ENCODE measurements at places on chromosomes 3 and 15.
A peak's percentile ranks its signal among the peaks of the same experiment; 100 is the strongest.

DNA sequence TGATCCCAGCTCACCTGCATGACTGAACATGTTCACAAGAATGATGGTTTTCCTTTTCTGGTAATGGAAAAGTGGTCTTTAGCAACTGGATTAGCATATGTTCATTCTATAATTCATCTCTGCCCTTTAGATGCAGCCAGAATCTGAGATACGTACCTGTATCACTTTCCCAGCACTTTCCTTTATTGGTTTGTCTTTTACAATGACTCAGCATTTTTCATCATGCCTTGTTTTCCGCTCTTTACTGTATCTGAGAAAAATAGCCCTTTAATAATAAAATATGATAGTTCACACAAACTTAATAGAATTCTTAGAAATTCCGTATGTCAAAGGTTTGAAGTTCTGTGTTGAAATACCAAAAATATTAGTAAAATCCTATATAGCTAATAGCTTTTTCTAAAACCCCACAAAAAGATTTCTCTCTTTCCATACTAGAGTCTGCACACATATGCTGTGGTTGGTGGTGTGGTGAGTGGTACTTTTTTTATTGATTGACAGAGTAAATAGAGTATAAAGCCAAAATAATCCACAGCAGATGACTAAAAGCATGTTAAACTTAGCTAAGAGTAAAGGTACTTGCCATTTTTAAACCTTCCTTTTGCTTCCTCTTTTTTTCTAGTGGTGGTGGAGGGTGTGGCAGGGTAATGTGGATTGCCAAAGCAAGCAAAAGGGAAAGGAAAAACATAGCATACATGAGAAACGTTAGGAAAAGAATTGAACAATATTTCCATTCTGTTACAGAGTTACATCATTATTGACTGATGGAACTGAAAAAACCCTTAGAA, 328.9 kb upstream of the RBMS3 start:
- no peak for DNase-seq

GRCh38 chr15:35886765-35887164, 340.8 kb upstream of the DPH6 start:
- no peak for DNase-seq

DNA sequence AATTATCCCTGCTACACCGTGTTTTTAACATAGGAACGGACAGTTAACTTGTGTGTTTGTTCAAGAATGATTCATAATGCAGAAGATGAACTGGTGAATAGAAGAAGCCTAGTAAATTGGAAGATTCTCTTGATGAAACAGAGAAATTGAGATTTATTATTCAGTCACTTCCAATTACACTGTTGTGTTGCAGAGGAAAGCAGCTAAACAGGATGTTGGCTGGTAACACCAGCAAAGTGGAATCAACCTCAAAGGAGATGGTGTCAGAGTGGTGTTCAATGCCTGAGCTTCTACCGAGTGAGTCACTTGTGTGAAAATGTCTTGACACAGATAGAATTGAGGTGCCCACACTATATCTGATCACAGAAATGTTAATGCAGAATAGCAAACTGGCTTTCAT, 399.6 kb downstream of the LPP start:
- DNase-seq, result peak; percentile 48

- no peak for DNase-seq
These were observed 121.7 kb downstream of the MEGF11 start for GRCh38 chr15:66131831-66132230.

DNA sequence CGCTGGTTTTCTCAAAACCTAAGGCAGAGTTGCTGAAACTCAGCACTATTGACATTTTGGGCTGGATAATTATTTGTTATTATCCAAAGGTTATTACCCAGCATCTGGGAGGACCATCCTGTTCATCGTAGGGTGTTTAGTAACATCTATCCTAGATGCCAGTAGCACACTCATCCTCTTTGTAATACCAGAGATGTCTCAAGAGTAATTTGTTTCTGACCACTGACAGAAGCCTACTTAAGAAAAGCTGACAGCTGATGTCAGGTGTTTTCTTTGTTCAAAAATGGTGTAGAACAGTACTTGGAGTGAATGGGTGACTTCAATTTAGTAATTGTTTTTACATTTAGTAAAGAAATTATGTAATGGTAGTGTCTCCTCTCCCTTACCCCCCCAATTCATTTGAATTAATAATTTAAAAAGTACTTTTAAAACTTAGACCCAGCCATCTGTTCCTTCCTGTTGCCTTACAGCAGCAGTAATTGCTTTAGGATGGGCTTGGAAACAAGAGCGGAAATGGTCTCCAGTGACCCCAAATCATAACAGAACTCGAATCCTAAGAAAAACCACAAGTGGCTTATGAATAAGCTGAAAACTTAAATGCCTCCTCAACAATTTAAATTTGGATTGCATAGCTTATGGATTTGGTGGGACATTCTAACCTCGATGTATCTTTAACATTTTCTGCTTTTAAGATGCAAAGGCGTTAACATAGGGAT, 105.4 kb downstream of the PTPRG start:
- no peak for DNase-seq

- DNase-seq, result no peak
These were observed 108.4 kb downstream of the SHQ1 start for GRCh38 chr3:72739531-72740466.

GRCh38 chr3:69566275-69566674, 173.0 kb upstream of the MITF start:
- DNase-seq, result no peak

DNA sequence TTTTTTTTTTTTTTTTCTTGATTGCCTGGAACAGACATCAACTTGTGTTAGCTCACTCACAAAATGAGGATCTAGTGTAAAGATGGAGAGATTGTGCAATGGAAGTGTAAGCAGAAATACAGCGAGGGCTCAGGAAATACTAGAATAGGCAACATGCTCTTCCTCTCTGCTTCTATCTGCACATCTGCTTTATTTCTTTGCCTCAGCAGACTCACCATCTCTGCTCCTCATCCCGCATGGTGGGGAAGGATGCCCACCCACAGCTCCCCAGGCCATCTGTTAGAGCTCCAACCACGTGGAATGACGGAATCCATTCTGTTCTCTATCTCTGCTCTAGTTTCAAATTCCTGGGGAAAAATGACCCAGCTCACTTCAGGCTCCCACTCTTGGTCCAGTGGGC, 128.0 kb upstream of the ADAMTS9 start:
- DNase-seq, result no peak

DNA sequence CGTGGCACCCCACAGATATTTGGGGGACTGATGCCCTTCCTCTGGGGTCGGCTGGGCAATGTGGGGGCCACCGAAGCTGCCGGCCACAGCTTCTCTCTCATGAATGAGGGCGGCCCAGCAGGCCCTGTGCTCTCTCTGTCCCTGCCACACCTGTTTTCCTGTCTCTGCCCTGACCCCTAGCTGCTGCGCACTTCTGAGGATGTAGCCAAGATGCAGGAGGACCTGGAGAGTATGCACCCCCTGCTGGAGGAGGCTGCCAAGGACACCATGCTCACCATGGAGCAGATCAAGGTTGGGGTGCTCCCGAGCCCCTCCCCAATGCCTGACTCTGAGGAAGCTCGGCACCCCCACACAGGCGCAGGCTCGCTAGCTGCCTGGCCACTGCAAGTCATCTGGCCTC, 59.7 kb downstream of the SEMA3G start:
- DNase-seq, result no peak
